Keratinocyte (primary cell): ENCODE measurements at places on chromosomes 3 and 15. TPM values are rescaled to one million over a fixed set of nuclear protein-coding genes. Genes with fewer than 3 reads are reported as not detected.

DNA sequence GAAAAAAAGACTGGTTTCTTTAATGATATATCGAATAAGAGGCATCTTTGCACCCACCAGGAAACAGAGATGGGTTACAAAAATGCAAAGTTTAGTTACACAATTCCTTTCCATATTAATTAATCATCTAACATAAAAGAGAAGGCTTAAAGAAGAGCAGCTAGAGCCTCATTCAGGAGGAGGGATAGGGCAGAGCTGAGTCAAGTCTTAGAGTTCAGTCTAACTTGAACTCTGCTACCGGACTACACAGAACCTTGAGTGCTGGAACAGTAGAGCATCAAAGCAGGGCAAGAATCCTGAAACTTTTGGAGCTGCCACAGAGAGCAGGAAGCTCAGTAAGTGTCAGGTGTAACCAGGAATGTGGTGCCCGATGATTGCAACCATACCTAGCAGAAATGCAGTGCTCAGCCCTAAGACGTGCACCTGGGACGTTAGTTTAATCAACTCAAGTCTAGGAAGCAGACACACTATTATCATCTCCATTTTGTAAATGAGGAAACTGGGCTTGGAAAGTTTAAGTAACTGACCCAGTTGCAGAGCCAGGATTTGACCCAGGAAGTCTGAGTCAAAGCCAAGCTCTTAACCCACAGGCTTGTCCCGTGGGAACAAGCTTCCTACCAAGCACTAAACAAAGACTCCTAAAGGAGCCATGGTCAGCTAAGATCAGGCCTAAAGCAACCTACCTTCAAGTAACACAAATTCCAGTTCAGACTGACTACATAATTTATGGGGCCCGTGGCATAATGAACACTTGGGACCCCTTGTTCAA lies 187.4 kb downstream of the FOXP1 start:
- H3K4me1 ChIP-seq, result peaks cover 4% of the 10 kb centered on the region
- no peak overlapping the region for H3K27ac ChIP-seq
- no peak overlapping the region for H3K4me3 ChIP-seq

GRCh38 chr15:43763819-43764446 lies 12.8 kb downstream of the ELL3 start:
- H3K4me3 ChIP-seq, result no peak overlapping the region
- H3K27me3 ChIP-seq, result no peaks in the 10 kb centered on the region

GRCh38 chr15:25597571-25597970 lies 158.7 kb upstream of the UBE3A start:
- no peaks in the 10 kb centered on the region for H3K27me3 ChIP-seq
- DNase-seq, result no peak
- H3K27ac ChIP-seq, result no peak overlapping the region
- H3K4me1 ChIP-seq, result no peaks in the 10 kb centered on the region

DNA sequence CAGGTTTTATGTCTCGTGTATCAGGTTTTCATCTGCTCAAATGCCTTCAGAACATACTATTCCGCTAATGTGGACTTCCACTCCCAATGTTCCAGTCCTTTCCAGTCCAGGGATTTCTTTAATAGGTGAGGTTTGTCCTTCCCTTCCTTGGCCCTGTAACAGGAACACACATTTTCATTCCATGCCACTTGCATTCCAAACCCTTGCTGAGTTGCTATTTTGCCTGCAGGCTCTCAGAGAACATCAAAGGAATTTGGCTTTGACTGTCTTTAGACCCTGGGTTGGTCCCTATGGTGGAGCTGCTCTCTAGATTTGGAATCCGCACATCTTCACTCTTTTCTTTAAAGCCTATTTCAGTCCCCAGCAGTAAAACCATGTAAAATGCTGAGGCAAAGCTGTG lies 12.3 kb upstream of the ALCAM start:
- no peak overlapping the region for H3K4me3 ChIP-seq
- no peak overlapping the region for H3K27ac ChIP-seq
- no peak for DNase-seq
- H3K4me1 ChIP-seq, result peaks cover 51% of the 10 kb centered on the region
- no peaks in the 10 kb centered on the region for H3K27me3 ChIP-seq

- no peak overlapping the region for H3K27ac ChIP-seq
- no peak for DNase-seq
- H3K4me1 ChIP-seq, result no peaks in the 10 kb centered on the region
- no peak overlapping the region for H3K4me3 ChIP-seq
- no peaks in the 10 kb centered on the region for H3K27me3 ChIP-seq
These were observed 124.7 kb upstream of the TSPAN3 start for GRCh38 chr15:77195586-77195985.

GRCh38 chr3:72657666-72658065 lies 190.6 kb downstream of the SHQ1 start:
- DNase-seq, result no peak
- H3K27ac ChIP-seq, result no peak overlapping the region
- peaks cover 50% of the 10 kb centered on the region for H3K4me1 ChIP-seq
- H3K27me3 ChIP-seq, result peaks cover 3% of the 10 kb centered on the region
- H3K36me3 ChIP-seq, result no peaks in the 10 kb centered on the region
- no peak overlapping the region for H3K4me3 ChIP-seq

DNA sequence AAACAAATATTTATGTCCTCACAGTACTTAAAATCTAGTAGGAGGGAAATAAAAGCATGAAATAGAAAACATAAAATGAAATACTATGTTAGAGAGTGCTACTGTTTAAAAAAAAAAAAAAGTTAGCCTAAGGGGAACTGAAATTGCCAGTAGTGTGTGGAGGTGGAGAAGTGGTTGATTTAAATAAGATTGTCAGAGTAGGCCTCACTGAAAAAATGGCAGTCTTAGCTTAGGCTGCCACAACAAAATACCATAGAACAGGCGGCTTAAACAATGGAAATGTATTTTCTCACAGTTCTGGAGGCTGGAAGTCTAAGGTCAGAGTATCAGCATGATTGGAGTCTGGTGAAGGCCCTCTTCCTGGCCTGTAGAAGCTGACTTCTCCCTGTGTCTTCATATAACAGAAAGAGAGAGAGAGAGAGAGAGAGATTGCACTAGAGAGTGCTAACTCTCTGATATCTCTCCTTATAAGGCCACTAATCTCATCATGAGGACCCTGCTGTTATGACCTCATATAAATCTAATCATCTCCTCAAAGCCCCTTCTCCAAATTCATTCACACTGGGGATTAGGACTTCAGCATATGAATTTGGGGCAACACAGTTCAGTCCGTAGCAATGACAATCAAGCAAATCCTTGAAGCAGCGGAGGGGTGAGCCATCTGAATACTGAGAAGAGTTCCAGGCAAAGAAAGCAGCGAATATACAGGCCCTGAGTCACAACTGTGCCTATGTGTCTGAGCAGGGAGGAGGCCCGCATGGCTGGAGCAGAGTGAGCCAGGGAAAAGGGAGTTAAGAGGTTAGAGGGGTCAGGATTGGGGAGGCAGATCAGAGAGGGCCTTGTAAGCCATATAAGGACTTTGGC lies 23.6 kb upstream of the LRRC34 start:
- no peaks in the 10 kb centered on the region for H3K4me1 ChIP-seq
- H3K36me3 ChIP-seq, result no peaks in the 10 kb centered on the region
- no peaks in the 10 kb centered on the region for H3K27me3 ChIP-seq
- H3K27ac ChIP-seq, result no peak overlapping the region

DNA sequence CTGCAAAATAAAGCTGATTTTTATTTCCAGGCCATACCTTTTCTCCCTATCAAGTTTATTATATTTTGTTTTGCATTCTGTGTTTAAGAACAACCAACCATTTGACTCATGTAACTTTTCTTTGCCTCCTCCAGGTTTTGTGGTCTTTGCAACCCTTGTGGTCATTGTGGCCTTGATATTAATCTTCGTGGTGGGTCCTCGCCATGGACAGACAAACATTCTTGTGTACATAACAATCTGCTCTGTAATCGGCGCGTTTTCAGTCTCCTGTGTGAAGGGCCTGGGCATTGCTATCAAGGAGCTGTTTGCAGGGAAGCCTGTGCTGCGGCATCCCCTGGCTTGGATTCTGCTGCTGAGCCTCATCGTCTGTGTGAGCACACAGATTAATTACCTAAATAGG lies 27.6 kb downstream of the NIPA2 start:
- H3K27ac ChIP-seq, result no peak overlapping the region
- peaks cover 26% of the 10 kb centered on the region for H3K36me3 ChIP-seq
- H3K27me3 ChIP-seq, result no peaks in the 10 kb centered on the region
- no peak overlapping the region for H3K4me3 ChIP-seq

- H3K4me1 ChIP-seq, result no peaks in the 10 kb centered on the region
- H3K36me3 ChIP-seq, result peaks cover 4% of the 10 kb centered on the region
- no peak overlapping the region for H3K4me3 ChIP-seq
- H3K27me3 ChIP-seq, result no peaks in the 10 kb centered on the region
- no peak for DNase-seq
These were observed 57.2 kb downstream of the POLQ start for GRCh38 chr3:121488628-121489027.

DNA sequence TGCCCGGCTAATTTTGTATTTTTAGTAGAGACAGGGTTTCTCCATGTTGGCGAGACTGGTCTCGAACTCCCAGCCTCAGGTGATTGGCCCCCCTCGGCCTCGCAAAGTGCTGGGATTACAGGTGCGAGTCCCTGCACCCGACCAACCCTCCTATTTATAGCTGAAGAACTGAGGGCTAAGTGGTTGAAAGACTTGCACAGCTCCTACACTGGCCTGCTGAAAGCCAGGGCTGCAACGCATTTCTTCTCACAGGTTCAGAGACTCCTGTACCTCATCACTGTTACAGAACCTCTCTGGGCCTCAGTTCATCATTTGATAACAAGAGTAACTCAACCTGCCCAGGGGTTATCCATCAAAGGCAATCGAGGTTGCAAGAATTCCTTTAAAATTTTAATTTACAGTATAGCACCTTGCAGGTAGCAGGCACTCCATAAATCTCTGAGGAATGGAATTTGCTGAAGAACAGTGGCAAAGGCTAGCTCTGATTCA lies 626.5 kb upstream of the TBL1XR1 start:
- DNase-seq, result no peak
- no peaks in the 10 kb centered on the region for H3K36me3 ChIP-seq
- no peak overlapping the region for H3K4me3 ChIP-seq
- peaks cover 19% of the 10 kb centered on the region for H3K4me1 ChIP-seq
- H3K27me3 ChIP-seq, result no peaks in the 10 kb centered on the region
- no peak overlapping the region for H3K27ac ChIP-seq

- peak overlapping the region; percentile 99 for H3K27ac ChIP-seq
- H3K4me1 ChIP-seq, result peaks cover 48% of the 10 kb centered on the region
- peaks cover 10% of the 10 kb centered on the region for H3K36me3 ChIP-seq
- DNase-seq, result no peak
These were observed 1.4 kb downstream of the SETD5 start for GRCh38 chr3:9398700-9399336.

DNA sequence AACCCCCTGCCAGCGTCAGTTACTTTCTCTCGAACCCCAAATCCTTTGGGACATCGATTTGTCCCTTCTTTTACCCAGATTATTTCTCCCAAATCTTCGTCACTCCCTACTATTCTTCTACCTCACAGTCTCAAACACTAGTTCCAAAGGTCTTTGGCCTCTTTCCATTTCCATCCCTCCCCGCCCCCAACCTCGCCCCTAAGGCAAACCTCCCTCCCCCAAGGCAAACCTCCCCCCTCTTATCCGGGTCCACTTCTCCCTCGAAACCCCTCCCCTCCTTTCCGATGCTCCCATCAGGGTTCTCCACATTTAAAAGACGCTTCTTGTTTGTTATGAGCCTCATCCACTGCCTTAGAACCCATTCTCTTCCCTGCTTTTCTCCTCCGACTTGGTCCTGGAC lies 583 bp downstream of the EAF1 start:
- H3K4me1 ChIP-seq, result peaks cover 10% of the 10 kb centered on the region
- H3K4me3 ChIP-seq, result peak overlapping the region; percentile 83
- no peaks in the 10 kb centered on the region for H3K27me3 ChIP-seq
- H3K36me3 ChIP-seq, result peaks cover 25% of the 10 kb centered on the region

- H3K4me1 ChIP-seq, result peaks cover 14% of the 10 kb centered on the region
- H3K27me3 ChIP-seq, result peaks cover 33% of the 10 kb centered on the region
- H3K4me3 ChIP-seq, result no peak overlapping the region
- no peak overlapping the region for H3K27ac ChIP-seq
- H3K36me3 ChIP-seq, result no peaks in the 10 kb centered on the region
- no peak for DNase-seq
These were observed 3.1 kb downstream of the PAQR9 start for GRCh38 chr3:142960322-142960850.

Gene NRG4
- polyA plus RNA-seq, result 0.26 to 1.7 TPM (median 0.96 TPM) in 3 replicates

Gene PLA2G4D
- 0.45 to 1.5 TPM (median 0.69 TPM) in 3 replicates for polyA plus RNA-seq
